ENCODE measurements at places on chromosomes 7 and 10. TPM values are rescaled to one million over a fixed set of nuclear protein-coding genes. Genes with fewer than 3 reads are reported as not detected.

The ANKRD22 gene
- polyA plus RNA-seq = 0.47 TPM

- DNase-seq = no peak
Observed at GRCh38 chr10:101687071-101687658, 7.8 kb downstream of the FBXW4 start.

The FKBP6 gene
- 0.90 TPM for polyA plus RNA-seq

- no peak for DNase-seq
Observed at GRCh38 chr7:151207804-151208203, 2.5 kb downstream of the H2BK1 start.

The CALHM1 gene
- polyA plus RNA-seq = 0.12 TPM

The ZCCHC24 gene
- 20.1 TPM for polyA plus RNA-seq

DNA sequence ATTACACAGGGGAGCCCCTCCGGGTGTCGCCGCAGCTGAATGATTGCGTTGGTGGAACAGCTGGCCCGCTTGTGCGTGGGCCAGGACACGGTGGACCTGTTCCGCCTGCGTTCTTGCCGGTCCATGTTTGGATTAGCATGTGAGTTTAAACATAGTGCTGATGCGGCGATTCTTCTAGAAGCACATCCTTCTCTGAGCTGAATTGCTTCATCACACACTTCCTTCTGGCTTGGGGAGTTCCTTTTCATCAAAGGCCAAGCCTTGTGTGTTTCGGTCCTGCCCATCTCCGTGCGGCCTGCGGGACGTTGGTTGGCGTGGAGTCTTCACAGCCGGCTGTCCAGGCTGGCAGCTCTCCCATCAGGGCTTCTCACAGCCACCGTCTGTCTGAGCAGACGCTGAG lies 45.5 kb upstream of the SLC29A4 start:
- no peak for DNase-seq

The EZH2 gene
- polyA plus RNA-seq = 30.8 TPM

The PPP1R3C gene
- polyA plus RNA-seq = 34.1 TPM

- DNase-seq = no peak
Observed at GRCh38 chr7:1224086-1224716, 8.5 kb upstream of the UNCX start.

DNA sequence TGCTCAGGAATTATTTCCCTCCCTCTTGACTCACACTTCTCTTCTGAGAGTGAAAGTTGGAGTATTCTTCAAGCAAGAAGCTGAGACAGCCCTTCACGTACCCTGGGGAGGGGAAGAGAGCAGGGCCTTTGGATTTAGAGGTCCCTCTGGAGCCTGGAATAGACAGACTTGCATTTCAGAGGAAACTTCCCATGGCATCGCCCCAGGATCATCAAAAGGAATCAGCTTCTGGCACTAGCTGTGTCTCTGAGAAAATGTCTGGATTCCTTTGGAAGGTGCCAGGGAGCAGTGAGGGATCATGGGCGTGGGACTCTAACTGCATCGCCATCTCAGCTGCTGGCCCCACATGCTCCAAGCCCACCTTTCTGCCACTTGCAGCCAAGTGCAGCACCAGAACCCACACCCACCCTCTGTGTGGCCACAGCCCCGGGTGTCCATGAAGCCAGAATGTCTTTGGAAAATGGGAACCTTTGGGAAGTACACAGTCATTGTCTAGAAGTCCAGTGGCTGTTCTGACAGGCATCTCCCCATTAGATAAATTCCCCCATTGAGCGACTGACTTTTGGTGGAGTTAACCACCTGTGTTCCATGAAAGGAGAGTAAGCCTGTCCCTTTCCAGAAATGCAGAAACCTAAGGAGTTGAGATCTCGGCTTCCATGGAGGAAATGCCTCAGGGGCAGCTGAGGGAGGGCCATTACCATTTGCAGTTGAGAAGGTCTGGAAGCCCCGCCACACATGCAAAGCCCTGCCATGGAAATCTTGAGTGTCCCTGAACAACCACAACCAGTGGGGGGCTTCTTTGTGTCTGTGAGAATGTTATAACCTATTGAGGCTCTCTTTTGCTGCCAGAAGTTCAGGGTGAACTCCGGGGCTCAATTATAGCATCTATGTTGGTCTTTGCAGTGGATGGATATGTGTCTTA lies 57.8 kb upstream of the GDF10 start:
- no peak for DNase-seq

DNA sequence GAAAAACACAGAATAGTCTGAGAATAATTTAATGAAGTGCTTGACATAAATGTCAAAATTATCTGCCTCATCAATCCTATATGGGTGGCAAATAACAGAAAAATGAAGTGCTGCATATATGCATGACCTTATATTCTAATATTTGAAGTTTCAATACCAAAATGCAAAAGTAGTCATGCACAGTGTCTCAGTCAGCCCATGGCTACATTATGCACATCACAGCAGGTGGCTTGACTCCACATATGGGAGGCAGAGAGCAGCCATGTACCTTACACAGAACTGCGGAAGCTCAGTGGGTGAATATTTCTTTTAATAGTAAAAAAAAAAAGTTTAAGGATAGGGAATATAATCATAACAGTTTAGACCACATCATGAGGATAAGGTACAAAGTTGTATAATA lies 17.4 kb upstream of the LIPN start:
- DNase-seq = no peak

DNA sequence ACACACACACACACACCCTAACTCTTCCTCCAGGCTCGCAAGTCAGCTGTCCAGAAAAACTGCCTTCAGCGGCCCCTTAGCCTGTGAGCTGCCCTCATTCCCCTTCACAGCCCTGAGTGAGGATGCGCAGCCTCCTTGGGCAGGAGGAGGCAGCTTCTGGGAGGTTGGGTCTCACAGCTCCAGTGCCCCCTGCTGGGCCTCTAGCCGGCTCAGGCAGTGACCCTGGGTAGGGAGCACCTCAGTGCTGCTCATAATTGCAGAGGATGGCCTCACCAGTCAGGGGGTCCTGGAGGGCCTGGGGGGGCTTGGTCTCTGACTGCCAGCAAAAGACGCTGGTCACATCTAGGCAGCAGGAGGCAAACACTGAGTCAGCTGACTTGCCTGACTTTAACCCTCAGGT lies 43.7 kb downstream of the ZNF273 start:
- no peak for DNase-seq

Measured in left renal cortex interstitium (tissue), 4 donors.